Activated CD4-positive, alpha-beta T cell treated with anti-CD3 and anti-CD28 coated beads, Interleukin-2, amount 50 U/mL, for 48 hours (primary cell): ENCODE measurements at places on chromosomes 7 and 10.

DNA sequence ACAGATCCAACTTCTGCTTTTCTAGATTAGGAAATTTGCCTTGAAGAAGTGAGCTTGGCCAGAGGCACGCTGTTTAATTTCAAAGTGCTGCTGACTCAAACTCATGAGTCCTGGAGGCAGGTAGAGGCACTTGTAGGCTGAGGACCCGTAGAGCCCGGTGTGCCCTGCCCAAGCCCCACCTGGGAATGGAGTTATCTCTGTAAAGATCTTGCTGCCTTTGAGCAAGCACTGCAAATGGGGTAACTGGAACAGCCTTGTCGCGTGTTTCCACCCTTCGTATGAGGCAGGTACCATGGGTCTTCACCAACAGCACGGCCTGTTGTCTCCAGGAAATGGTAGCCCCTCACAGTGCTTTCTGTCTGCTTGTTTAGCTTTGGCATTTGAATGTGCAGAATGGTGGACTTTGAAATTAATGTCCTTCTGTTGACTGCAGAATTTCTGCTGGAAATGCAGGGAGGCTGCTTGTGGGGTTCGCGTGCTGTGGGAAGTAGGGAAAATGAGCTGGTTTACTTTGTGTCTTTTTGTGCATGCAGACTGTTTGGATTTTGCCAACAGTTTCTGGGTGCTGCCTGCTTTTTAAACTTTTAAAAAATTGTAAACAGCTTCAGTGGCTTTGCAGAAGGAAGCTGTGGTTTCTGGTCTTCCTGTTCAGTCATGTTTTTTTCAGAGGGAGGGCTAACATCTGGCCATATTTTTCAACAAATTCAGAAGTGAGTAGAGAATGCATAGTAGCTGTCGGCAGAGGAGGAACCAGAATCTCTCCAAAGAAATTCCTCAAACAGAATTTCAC is 27.2 kb downstream of the CCM2 start:
- peak; percentile 28 for DNase-seq

GRCh38 chr10:106913348-106913747 is 251.2 kb downstream of the SORCS1 start:
- DNase-seq = no peak

GRCh38 chr10:72353965-72354355 is 759 bp downstream of the DNAJB12 start:
- DNase-seq = no peak

DNA sequence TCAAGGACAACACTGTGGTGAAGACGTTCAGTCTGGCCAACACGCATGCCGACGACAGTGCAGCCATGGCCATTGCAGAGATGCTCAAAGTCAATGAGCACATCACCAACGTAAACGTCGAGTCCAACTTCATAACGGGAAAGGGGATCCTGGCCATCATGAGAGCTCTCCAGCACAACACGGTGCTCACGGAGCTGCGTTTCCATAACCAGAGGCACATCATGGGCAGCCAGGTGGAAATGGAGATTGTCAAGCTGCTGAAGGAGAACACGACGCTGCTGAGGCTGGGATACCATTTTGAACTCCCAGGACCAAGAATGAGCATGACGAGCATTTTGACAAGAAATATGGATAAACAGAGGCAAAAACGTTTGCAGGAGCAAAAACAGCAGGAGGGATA is 6.6 kb downstream of the LMOD2 start:
- DNase-seq = no peak

GRCh38 chr7:96836456-96836855 is 126.8 kb upstream of the SEM1 start:
- DNase-seq = no peak

GRCh38 chr10:6012121-6012905 is 35.0 kb upstream of the IL15RA start:
- DNase-seq = no peak

DNA sequence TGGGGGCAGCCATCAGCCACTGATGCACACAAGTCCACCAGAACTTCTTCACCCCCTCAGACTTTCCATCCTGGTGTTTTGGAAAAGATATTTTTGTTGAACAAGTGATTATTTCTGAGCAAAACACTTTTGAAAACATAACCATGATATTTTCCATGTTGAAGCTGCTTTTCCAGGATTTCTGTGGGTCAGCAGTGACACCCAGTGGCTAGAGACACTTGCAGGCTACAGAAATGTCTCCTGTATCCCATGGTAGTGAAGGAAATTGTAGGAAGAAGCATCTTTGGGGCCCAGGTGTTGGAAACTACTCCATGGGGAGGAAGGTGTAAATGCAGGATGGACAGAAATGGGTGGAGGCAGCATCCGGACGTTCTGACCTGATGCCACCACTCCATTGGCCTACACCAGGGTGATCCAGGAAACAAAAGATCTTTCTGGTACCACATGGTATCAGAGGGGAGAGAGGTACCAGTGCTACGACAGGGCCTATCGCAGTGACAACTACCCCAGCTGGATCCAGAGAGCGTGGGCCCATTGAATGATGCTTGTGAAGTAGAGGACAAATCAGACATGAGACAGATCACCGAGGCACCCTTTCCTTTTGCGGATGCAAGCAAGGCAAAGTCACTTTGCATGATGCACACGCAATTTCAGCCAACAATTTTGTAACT is 111.7 kb upstream of the COBL start:
- no peak for DNase-seq

- DNase-seq = no peak
Observed at GRCh38 chr7:66418537-66418936, 210.1 kb upstream of the KCTD7 start.

DNA sequence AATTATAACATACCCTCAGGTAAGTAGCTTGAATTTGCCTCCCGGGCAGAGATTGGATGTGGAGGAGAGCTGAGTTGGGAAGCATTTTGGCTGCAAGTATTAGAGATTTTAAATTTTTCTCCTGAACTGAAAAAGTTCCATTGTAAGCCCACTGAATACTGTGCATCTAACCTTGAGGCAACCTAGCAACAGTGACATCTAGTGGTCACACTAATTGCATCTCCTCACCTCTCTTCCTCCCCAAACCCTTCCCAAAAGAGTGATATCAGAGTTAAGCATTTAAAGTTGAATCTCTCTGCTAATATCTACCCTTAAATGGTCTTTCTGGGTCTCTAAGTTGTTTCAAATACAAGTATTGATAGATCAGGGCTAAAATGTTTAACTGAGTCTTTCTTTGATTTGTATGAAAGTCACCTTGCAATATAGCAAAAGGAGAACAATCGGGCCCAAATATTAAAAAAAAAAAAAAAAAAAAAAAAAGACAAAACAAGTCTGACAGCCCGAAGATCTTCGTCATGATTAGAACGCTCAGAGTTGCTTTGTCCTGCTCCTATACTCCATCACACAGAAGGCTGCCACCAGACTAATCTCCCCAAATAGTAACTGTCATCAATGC is 40.4 kb upstream of the DLX5 start:
- DNase-seq = no peak

GRCh38 chr7:128921866-128922440 is 11.4 kb upstream of the KCP start:
- DNase-seq = no peak

DNA sequence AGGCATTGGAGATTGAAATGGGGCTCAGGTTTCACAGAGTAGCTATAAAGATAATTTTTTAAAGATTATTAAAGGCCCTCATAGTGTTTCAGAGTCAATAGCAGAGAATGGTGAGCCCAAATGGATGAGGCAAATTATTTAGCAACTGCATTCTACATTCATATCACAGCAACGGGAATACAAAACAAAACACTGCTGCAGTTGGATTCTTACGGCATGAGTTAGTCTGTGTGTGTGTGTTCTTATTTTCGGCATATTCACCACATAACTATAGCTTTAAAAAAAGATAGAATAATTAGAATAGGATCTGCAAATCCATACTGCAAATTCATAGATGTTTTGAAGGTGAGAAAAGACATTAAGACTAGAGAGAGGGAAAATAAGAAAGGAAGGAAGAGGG is 66.0 kb downstream of the SUGCT start:
- DNase-seq = no peak

DNA sequence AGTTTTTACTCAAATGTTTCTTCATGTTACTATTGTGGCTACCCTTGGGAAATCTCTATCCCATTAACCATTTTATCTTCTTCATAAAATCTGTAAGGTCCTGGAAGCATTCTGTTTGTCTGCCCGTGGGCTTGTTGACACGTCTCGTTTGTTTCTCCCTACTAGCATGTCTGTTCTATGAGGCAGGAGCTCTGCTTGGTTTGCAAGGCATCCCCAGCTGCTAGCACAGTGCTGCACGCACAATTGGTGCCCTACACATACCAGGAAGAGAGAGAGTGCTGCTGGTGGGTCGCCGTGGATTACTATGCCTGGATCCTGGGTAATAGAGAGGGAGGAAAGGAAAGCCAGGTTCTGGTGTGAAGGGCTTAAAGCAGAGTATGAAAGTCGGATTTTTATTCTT is 166.1 kb upstream of the TNS3 start:
- DNase-seq = no peak

DNA sequence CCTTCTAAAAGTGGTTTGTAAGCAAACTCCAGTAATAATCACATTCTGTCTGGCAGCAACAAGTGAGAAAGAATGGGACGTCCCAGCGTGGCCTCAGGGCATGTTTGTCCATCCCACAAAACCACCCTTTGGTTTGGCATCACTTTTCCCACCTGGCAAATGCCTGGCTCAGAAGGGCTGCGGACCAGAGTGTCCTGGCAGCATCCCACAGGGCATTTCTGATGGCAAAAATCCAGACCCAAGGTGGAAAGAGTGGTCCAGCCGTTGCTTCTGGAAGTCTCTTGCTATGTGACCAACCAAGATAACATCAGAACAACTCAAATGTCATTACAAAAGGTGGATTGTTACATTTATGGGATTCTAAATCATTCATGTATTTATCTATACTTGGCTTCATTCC is 174.4 kb downstream of the CREB5 start:
- DNase-seq = no peak

GRCh38 chr7:78438433-78438832 is 639.9 kb downstream of the PHTF2 start:
- no peak for DNase-seq

- no peak for DNase-seq
Observed at GRCh38 chr10:13971601-13972475, 358.9 kb downstream of the FRMD4A start.

GRCh38 chr7:21670496-21670895 is 127.7 kb downstream of the DNAH11 start:
- DNase-seq = no peak

GRCh38 chr7:138303230-138304070 is 156.6 kb upstream of the TRIM24 start:
- no peak for DNase-seq

GRCh38 chr7:111101856-111102646 is 11.1 kb downstream of the LRRN3 start:
- DNase-seq = no peak

DNA sequence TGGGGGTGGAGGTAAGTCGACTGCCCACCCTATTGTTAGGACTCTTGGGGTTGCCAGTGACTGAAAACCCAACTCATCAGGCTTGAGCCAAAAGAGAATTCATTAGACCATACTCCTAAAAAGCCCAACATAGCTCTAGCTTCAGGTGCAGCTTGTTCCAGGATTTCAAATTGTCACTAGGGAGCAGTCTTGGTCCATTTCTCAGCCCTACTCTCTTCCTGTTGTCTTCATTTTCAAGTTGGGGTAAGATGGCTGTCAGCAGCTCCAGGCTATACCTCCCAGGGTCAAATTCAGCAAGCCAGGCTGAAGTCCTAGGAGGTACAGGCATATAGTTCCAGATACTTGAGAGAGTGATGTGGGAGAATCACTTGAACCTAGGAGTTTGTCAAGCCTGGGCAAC is 14.9 kb upstream of the COL13A1 start:
- no peak for DNase-seq

GRCh38 chr10:104521901-104522694 is 119.0 kb upstream of the SORCS3 start:
- DNase-seq = no peak

- DNase-seq = no peak
Observed at GRCh38 chr10:71081229-71081560, 131.2 kb upstream of the UNC5B start.
